ENCODE measurements at places on chromosomes 5 and 9.
A peak's percentile ranks its signal among the peaks of the same experiment; 100 is the strongest.

- no peak for DNase-seq
Observed at GRCh38 chr5:12876541-12877298, 972.5 kb upstream of the CTNND2 start.

DNA sequence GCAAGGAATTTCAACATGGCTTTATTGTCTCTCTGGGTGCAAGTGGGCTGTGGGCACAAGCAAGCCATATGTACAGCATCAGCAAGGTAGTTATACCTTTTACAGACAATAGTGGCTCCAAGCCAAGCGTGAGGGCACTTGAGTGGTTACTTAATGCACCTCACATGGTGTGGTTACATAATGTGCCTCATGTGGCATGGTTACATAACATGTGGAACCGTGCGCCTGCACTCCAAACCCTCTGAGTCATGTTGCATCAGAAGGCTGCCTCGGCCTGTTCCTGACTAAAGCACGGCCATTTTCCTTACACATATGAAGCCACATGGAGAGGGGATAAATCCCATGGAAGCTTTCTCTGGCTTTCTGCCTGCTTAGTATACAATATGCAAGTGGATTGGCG, 150.9 kb downstream of the OSTF1 start:
- DNase-seq: no peak

- peak; percentile 33 for DNase-seq
Observed at GRCh38 chr9:26565118-26565517, 327.5 kb downstream of the CAAP1 start.

GRCh38 chr9:14288433-14288832, 25.5 kb downstream of the NFIB start:
- no peak for DNase-seq

- DNase-seq: peak; percentile 59
Observed at GRCh38 chr5:69492923-69493395, 369 bp downstream of the OCLN start.

DNA sequence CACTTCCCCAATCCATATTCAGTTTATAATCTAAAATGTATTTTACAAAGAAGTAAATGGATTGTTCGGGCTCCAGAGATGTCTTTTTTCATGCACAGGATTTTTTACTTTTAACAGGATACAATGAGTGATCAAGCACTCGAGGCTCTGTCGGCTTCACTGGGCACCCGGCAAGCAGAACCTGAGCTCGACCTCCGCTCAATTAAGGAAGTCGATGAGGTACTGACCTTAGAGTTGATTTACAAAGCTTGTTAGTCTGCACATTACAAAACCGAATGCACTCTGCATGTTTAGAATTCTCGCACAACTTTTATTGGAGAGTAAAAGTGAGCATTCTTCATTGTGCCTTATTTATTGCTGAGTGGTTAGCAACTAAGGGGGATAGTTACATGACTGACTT, 65.2 kb downstream of the ERAP1 start:
- DNase-seq: no peak

DNA sequence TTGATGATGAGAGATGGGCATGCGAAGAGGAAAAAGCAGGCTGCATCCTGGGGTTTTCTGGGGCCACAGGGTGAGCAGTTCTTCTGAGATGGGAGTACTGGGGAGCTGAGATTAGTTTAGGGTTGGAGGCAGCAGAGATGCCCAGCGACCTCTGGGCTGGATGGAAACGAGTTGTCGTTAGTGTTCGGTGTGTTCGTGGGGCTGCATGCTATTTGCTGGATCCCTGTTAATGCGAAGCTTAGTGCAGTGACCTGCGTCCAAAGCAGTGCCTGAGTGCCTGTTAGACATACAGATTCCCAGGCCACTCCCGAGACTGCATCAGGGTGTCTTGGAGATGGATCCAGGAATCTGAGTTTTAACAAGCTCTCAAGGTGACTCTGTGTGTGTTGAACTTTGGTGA, 201.3 kb downstream of the CACNA1B start:
- no peak for DNase-seq

DNA sequence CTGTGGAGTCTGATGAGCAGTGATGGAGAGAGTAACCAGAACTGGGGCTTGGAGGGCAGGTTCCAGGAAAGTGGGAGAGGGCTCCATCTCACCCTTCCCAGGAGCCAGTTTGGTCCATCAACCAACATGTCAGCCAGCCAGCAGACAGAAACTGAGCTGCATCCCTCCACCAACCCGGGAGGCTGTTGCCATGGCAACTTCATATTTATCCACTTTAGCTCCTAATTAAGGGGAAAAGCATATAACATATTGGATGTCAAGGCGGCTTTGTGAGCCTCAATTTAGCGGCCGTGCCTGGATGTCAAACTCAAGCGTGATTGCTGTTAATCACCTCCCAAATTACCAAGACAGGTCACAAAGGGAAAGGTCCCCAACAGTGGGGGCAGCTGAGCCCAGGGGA, 81.5 kb upstream of the ARAP3 start:
- DNase-seq: no peak

- no peak for DNase-seq
Observed at GRCh38 chr5:102790748-102791147, 35.6 kb downstream of the PAM start.

- peak; percentile 6 for DNase-seq
Observed at GRCh38 chr9:5714501-5715401, 85.8 kb downstream of the RIC1 start.

GRCh38 chr9:98360176-98360708, 104.8 kb upstream of the TBC1D2 start:
- DNase-seq: no peak

GRCh38 chr5:178198706-178199105, 5.6 kb upstream of the HNRNPAB start:
- no peak for DNase-seq

- DNase-seq: no peak
Observed at GRCh38 chr5:12230659-12231058, 326.4 kb upstream of the CTNND2 start.

DNA sequence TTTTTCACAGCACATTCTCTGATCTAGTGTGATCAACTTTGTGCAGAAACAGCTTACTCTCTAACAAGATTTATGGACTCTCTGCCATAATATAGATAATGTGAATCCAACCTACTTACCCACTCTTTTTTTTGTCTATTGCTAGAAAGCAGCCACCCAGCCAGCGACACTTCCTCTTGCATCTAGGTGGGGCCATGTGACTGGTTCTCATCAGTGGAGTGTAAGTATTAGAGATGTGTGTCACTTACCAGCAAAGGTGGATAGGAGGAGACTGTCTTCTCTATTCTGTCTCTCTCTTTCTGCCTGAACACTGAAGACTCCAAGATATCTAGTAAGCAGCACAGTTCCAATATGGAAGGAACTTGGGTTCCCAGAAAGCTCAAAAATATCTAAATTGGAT, 174.8 kb downstream of the MCTP1 start:
- no peak for DNase-seq

GRCh38 chr5:6595405-6595804, 37.4 kb downstream of the NSUN2 start:
- DNase-seq: no peak

DNA sequence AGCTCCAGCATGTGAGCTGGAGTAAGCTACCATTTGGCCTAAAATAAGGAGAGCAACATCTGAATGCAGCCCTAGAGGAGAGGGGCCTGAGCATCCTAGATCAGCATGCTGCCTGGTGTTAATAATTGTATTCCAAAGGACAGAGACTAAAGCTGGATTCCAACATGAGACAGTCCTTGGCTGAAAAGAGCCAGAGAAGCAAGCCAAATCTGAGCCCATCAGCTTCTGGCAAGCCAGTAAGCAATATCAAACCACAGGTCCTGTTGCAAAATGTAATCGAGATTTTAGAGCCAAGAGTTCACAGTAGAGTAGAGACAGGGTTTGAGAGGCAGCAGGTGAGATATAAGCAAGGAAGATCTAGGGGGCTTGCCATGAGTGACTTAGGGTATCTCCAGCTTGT, 42.3 kb upstream of the DMAC1 start:
- no peak for DNase-seq

DNA sequence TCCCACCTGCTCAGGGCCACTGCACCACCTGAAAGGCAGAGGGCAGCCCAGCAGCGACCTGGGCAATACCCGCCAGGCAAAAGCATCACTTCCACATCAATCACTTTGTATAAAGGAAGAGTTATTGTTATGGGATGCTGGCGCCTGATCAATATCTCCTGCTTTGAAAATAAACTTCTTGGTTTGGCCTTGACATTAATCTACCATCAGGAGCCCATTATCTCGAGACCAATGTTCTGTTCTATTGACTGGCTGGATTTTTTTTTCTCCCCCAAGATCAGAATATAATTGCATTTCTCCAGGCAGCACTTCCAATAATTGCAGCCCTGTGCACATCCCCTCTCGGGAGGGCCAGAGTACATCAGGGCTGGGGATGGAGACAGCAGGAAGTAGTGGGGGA, 44.4 kb upstream of the SAP30L start:
- no peak for DNase-seq

- DNase-seq: no peak
Observed at GRCh38 chr5:171450423-171451331, 31.2 kb downstream of the FGF18 start.

- DNase-seq: no peak
Observed at GRCh38 chr5:133925866-133926488, 42.4 kb downstream of the C5orf15 start.

GRCh38 chr9:107345327-107345726, 62.2 kb downstream of the RAD23B start:
- no peak for DNase-seq

DNA sequence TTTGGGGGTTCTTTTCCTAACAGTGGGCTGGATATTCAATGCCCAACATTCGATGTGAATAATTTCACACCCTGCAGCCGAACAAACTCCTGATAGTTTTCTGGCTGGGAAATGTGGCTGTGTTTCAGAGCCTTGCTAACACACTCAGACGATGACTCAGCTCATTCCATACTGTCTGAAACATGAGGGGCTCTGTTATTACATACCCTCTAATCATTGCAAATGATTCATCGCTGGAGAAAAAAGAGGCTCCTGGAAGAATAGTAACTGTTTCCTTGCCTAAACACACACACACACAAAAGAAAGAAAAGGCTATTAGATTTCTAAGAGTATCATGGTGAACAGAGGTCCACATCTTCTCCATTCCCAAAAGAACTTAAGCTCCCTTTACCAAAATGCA, 75.8 kb downstream of the OXCT1 start:
- DNase-seq: peak; percentile 80

- no peak for DNase-seq
Observed at GRCh38 chr9:26781906-26782305, 110.7 kb downstream of the CAAP1 start.

DNA sequence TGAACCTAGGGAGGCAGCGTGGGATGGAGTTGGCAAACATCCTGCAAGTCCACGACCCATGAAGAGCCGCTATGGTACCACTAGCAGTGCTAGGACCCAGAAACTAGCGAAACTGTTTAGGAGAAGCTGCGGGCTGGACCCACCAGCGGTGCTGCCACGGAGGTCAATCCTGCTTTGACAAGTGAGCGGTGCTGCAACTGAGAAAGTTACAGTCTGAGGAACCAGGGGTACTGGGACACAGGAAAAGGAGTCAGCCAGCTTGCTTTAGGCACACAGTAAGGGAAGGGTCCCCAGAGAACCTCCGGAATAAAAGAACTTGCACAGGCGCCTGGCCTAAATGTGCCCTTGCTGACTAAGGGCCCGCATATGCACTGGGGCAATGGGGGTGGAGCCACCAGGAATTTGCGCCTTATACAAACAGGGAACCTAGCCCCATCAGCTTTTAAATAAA, 23.6 kb upstream of the ANXA2R start:
- DNase-seq: no peak

- DNase-seq: no peak
Observed at GRCh38 chr5:53403758-53404157, 76.7 kb upstream of the FST start.
